ENCODE measurements at places on chromosomes 7 and 10.

DNA sequence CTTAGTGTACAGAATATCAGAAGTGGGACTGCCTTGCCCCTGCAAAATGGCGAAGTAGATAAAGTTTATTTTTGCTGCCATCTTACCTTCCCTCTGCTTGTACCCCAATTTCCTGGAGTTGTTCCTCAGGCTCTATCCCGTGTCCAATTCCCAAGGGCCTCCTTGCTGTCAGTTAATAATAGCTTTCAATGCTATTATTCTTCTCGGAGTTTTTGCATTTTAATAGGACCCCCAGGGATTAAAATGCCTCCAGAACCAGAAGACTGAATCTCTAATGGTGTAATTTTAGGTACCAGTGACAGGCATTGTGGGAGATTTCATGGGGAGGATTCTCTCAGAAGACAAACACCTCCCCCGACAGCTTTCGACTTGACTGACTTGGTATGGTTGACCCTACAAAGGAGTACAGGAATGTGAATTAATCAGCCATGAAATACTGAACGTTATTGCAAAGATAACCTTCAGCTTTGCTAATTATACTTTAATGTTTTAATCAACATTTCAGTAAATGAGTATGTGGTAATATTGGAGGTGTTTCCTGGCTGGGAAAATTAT lies 75.2 kb downstream of the ZNF22 start:
- DNase-seq, result no peak

GRCh38 chr10:49114718-49115014 lies 656 bp downstream of the VSTM4 start:
- DNase-seq, result no peak

GRCh38 chr10:62018131-62018911 lies 116.8 kb downstream of the ARID5B start:
- no peak for DNase-seq

- DNase-seq, result no peak
Observed at GRCh38 chr10:67666416-67667034, 29.5 kb downstream of the CTNNA3 start.

DNA sequence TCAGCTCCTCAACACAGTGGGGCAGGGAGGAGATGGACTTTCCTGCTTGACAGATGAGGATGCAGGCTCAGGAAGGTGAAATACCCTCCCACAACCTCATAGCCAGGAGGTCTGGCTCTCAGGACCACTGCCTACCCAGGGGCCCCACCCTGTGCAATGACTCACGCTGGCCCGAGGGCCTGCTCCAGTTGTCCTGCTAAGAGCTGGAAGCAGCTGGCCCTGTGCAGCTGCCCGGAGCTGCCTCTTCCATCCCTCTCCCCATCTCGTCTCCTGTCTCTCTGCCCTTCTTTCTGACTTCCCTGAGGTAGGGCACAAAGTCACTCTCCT lies 123.9 kb downstream of the ZMIZ1 start:
- no peak for DNase-seq

GRCh38 chr7:157550300-157551275 lies 213.8 kb downstream of the DNAJB6 start:
- DNase-seq, result no peak

GRCh38 chr7:67022511-67022910 lies 25.9 kb downstream of the TYW1 start:
- DNase-seq, result no peak

- no peak for DNase-seq
Observed at GRCh38 chr10:30396293-30396692, 37.7 kb upstream of the MAP3K8 start.

GRCh38 chr7:110591341-110591740 lies 499.6 kb upstream of the LRRN3 start:
- no peak for DNase-seq

- no peak for DNase-seq
Observed at GRCh38 chr7:150955519-150956394, 22.4 kb downstream of the KCNH2 start.

DNA sequence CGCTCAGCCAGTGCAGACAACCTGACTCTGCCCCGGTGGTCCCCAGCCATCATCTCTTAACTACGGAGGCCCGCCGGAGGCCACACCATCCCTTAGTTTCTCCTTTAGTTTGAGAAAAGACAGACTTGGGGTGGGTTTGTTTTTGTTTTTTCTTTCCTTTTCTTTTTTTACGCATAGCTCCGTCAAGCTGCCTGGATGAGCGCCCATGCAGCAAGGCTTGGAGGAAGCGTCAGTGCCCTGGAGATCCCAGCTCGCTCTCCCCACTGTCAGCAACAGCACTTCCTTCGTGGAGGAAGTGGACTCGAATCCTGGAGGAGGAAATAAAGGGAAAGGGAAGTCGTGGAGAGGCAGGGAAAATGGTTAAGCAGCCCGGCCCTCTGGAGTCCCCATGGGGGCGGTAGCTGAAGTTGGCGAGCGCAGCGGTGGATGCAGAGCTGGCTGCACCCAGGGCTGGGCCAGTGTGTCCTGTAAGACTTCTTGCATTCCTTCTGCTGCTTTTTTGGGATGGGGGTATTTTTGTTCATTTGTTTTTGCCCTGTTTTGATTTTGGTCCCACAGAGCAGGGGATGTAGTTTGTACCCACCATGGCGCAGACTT lies 35.9 kb upstream of the GJD4 start:
- DNase-seq, result no peak

- DNase-seq, result no peak
Observed at GRCh38 chr7:140231771-140232491, 55.1 kb upstream of the KDM7A start.

- no peak for DNase-seq
Observed at GRCh38 chr7:24395512-24395911, 111.5 kb downstream of the NPY start.

Measured in NCI-H187 (cell line).